ENCODE measurements at places on chromosomes 4 and X.

GRCh38 chr4:143251348-143251747, 66.6 kb downstream of the USP38 start:
- H3K4me3 ChIP-seq = no peak overlapping the region
- no peak for DNase-seq
- no peaks in the 10 kb centered on the region for H3K4me1 ChIP-seq
- no peaks in the 10 kb centered on the region for H3K36me3 ChIP-seq
- no peak overlapping the region for H3K27ac ChIP-seq

GRCh38 chrX:37955273-37955672, 51.1 kb upstream of the SYTL5 start:
- no peak overlapping the region for H3K27ac ChIP-seq
- no peaks in the 10 kb centered on the region for H3K36me3 ChIP-seq
- H3K4me1 ChIP-seq = no peaks in the 10 kb centered on the region
- no peak overlapping the region for H3K4me3 ChIP-seq
- H3K27me3 ChIP-seq = no peaks in the 10 kb centered on the region

DNA sequence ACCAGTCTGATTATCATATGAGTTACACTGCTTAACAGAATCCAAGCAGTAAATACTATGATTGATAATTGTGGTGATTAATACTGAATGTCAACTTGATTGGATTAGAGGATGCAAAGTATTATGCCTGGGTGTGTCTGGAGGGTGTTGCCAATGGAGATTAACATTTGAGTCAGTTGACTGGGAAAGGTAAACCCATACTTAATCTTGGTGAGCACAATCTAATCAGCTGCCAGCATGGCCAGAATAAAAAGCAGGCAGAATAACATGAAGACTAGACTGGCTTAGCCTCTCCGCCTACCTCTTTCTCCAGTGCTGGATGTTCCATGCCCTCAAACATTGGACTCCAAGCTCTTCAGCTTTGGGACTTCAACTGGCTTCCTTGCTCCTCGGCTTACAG, 961.3 kb downstream of the ADGRL3 start:
- H3K36me3 ChIP-seq = no peaks in the 10 kb centered on the region
- no peaks in the 10 kb centered on the region for H3K4me1 ChIP-seq
- H3K27ac ChIP-seq = no peak overlapping the region
- no peak for DNase-seq
- H3K27me3 ChIP-seq = no peaks in the 10 kb centered on the region
- H3K4me3 ChIP-seq = no peak overlapping the region

DNA sequence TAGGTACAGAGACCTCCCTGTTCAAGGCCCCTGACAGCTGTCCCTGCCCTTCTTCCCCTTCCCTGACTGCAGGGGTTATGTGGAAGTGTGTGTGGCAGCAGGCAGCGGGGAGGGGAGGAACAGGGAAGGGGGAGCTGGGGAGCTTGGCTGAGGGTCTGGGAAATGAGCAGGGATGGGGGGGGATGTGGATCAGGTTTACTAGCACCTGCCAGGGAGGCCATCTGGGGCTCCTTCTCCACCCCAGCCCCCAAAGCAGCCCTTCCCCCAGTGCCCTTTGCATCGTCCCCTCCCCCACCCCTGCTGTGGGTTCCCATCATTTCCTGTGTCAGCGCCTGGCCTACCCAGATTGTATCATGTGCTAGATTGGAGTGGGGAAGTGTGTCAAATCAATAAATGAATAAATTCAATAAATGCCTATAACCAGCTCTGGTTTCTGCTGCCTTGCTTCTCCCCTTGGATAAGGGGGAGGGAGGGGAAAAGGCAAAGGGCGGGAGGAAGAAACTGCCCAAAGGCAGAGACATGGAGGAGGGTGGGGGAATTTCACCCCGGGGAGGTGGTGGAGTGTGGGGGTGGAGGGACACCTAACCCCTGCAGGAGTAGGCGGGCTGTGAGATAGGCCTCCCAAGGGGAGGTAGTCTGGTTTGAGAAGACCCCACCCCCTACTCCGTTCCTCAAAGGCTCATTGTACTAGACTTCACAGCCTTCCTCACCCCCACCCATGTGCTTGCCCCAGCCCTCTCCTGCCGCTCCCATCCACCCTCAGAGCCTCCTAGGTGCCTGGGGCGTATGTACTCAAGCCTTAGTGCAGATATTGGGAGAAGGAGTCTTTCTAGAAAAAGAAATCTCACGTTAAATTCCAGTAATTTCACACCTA, 3.2 kb downstream of the CXorf65 start:
- no peaks in the 10 kb centered on the region for H3K36me3 ChIP-seq
- no peak overlapping the region for H3K27ac ChIP-seq
- no peaks in the 10 kb centered on the region for H3K27me3 ChIP-seq
- H3K4me1 ChIP-seq = peaks cover 1% of the 10 kb centered on the region
- H3K4me3 ChIP-seq = no peak overlapping the region

- H3K27ac ChIP-seq = no peak overlapping the region
- DNase-seq = no peak
- no peak overlapping the region for H3K4me3 ChIP-seq
- H3K36me3 ChIP-seq = no peaks in the 10 kb centered on the region
Observed at GRCh38 chr4:52423967-52424366, 235.1 kb downstream of the USP46 start.

- no peak overlapping the region for H3K27ac ChIP-seq
- no peaks in the 10 kb centered on the region for H3K36me3 ChIP-seq
- H3K4me3 ChIP-seq = no peak overlapping the region
- no peak for DNase-seq
- peaks cover 3% of the 10 kb centered on the region for H3K4me1 ChIP-seq
- H3K27me3 ChIP-seq = no peaks in the 10 kb centered on the region
Observed at GRCh38 chrX:5876984-5877596, 351.6 kb downstream of the NLGN4X start.

GRCh38 chr4:55127521-55127920, 2.1 kb upstream of the KDR start:
- H3K27ac ChIP-seq = no peak overlapping the region
- H3K36me3 ChIP-seq = no peaks in the 10 kb centered on the region
- H3K4me3 ChIP-seq = no peak overlapping the region
- no peaks in the 10 kb centered on the region for H3K4me1 ChIP-seq
- DNase-seq = no peak
- H3K27me3 ChIP-seq = no peaks in the 10 kb centered on the region
